ENCODE measurements at places on chromosomes 7 and 10.

- DNase-seq: no peak
These were observed 54.8 kb downstream of the CHN2 start for GRCh38 chr7:29249383-29249750.

DNA sequence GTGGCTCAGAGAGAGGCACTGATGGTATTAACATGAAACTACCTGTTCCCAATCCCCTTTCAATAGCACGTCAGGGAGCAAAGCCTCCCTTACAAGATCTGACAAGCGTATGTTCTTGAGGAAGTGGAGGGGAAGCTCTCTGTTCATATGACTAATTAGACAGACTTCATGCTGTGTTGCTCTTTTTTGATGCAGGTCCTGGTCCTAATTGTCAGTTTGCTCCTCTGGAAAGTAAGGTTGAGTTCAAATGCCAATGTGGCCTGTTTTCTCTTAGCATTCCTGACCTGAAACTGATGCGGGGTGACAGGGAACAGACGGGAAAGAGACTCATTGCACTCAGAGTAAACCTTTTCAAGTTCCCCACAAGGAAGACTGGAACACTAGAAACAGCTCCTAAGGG, 27.0 kb upstream of the TBX20 start:
- DNase-seq: no peak

GRCh38 chr7:137878333-137878961, 31.7 kb upstream of the DGKI start:
- DNase-seq: no peak

- DNase-seq: no peak
These were observed 30.1 kb downstream of the SND1 start for GRCh38 chr7:127682140-127682539.

- DNase-seq: no peak
These were observed 90.0 kb upstream of the PLXNA4 start for GRCh38 chr7:132666071-132666773.

- DNase-seq: no peak
These were observed 66.8 kb upstream of the UCN3 start for GRCh38 chr10:5297996-5298395.

DNA sequence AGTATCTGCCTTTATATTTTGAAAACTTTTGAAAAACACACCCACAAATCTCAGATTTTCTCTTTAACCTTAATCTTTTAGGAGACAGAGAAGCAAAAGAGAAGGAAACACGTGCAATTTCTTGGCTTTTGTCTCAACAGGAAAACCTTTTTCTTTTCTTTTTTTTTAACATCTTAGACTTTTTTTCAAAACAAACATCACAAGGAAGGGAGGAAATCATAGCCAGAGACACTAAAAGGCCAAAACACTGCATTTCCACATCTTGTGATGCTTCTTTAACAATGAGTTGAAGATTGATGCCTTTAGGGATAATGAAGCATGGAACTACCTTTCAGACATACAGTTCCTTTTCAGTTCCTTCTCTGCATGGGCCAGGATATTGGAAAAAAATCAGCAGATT, 136.6 kb upstream of the NRBF2 start:
- no peak for DNase-seq

GRCh38 chr10:120422457-120422856, 34.6 kb upstream of the PLPP4 start:
- DNase-seq: no peak

DNA sequence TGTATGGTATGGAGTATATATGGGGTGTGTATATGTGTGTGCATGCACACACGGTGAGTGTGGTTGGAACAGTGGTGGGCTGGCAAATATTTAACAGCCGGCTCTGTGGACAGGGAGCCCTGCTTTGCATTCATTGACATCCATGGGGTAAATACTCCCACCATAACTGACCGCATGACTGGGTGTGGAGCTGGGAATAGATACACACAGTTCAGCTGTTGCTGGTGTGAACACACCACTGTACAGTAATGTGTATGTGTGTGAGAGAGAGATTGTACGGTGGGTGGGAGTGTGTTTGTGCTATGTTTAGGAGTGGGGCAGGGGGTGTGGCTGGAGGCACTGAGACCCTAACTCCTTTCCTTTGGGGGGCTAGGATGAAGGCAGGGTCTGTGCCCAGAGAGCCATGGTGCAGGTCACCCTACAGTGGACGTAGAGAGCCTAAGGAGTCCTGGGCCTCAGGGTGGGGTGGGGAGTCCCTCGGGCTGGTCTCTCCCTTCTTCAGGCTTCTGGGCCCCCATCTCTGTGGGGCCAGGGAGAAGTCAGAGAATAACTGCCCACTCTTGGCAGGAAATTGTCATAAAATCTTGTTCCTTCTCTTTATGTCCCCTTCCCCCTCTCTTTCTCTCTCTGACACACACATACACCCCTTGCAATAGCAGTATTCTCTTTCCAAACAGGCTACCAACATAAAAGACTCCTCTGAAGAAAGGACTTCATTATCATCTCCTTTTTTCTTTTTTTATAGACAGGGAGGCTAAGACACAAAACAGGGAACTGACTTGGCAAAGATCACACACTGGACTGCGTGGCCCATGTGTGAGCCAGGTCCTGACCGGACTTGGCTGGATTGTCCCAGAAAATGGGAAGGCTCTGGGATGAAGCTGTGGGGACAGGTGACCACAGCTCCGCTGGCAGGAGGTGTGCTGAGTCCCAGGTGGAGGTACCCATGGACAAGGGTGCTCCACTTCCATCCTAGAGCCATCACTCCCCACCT, 3.2 kb downstream of the SFRP5 start:
- no peak for DNase-seq

GRCh38 chr7:113004726-113005454, 81.7 kb downstream of the GPR85 start:
- DNase-seq: no peak

- no peak for DNase-seq
These were observed 6.2 kb upstream of the MARVELD1 start for GRCh38 chr10:97707134-97707861.

DNA sequence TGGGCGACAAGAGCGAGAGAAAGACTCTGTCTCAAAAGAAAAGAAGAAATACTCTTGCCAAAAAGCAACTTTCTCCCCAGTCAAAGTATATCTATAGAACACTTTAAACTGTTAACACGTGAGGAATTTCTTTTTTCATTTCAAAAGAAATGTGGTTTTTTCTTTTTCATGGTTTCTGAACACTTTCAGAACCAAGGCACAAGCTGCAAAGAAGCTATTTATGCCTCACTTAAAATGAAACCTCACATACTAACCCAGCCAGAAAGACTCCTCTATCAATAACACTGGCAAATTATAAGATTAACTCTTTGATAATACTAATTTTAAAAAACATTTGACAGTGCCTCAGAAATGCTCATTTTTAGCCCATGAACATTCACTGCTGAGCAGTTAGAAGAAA, 20.9 kb downstream of the TBX20 start:
- DNase-seq: no peak

- DNase-seq: no peak
These were observed 37.0 kb upstream of the TMEM72 start for GRCh38 chr10:44874166-44874565.

GRCh38 chr10:51832652-51833383, 133.4 kb upstream of the CSTF2T start:
- no peak for DNase-seq

- DNase-seq: no peak
These were observed 21.8 kb downstream of the STN1 start for GRCh38 chr10:103896225-103896624.

GRCh38 chr7:10706875-10707493, 266.7 kb upstream of the PHF14 start:
- DNase-seq: no peak

- DNase-seq: no peak
These were observed 83.0 kb upstream of the DNAJB6 start for GRCh38 chr7:157253850-157254249.

DNA sequence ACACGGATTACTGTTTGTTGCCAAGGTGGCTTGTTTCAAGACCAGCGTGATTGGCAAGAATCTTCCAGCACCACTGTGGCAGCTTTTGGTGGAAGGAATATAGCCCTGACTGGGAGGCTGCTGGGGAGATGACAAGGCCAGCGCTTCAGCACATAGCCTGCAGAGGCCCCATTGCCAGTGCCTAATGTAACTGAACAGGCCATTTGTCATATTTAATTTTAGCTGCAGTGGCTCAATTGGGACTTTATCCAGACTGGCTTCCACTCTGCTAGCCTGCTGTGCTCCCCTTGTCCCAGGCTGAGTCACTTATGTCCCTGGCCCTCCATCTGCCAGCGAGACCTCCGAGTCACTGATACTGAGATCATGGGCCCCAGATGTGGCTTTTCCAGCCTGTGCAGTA, 483.1 kb downstream of the GALNT17 start:
- DNase-seq: no peak

DNA sequence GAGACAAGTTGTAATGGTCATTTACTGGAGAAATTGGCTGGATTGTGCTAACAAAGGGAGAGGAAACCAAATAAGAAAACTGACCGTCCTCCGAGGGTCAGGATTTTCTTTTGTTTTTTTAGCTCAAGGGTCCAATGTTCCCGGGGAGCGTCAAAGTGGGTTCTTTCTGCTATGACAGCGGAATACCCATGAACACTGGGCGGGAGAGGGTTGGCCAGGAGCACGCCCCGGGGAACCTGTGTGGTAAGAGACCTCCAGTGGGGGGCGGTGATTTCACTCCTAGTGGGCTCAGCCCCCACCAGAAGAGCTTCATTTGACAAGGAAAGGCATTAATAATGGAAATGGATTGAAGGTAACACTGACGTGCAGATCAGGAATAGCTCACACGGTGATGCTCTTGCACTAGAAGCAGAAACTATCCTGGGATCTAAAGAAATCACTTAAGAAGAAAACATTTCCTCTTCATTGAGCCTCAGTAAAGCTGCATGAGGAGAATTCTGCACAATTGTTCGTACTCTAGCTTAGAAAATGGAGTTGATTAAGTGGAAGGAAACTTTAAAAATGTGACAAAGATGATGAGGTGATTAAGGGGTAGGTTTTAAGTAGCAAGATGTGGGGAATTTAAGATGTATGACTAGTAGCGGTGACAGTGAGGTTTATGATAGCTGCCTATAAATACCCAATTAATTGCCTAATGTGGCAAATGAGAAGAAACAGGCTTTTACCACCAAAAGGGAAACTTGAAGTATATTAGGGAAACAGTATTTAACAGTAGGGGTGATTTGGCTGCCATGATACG, 627.2 kb downstream of the SUGCT start:
- DNase-seq: no peak

DNA sequence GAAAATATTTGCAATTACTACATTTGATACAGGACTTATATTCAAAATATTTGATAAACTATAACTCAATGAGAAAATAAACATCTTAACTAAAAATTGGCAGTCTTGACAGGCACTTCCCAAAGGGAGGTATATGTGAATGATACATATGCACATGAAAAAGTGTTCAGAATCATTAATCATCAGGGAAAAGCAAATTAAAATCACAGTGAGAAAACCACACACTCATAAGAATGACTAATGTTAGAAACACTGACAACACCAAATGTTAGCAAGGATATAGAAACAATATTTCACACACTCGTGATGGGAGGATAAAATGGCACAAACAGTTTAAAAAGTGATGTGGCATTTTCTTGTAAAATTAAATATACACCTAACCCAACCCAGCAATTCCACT, 4.1 kb upstream of the VPS26A start:
- no peak for DNase-seq

- no peak for DNase-seq
These were observed 104.5 kb downstream of the NRCAM start for GRCh38 chr7:108351729-108352131.

GRCh38 chr10:16105082-16105481, 244.8 kb upstream of the MINDY3 start:
- DNase-seq: no peak

- DNase-seq: no peak
These were observed 123.4 kb downstream of the CUX1 start for GRCh38 chr7:101940830-101941229.

GRCh38 chr7:2384354-2385243, 18.8 kb upstream of the CHST12 start:
- DNase-seq: no peak

DNA sequence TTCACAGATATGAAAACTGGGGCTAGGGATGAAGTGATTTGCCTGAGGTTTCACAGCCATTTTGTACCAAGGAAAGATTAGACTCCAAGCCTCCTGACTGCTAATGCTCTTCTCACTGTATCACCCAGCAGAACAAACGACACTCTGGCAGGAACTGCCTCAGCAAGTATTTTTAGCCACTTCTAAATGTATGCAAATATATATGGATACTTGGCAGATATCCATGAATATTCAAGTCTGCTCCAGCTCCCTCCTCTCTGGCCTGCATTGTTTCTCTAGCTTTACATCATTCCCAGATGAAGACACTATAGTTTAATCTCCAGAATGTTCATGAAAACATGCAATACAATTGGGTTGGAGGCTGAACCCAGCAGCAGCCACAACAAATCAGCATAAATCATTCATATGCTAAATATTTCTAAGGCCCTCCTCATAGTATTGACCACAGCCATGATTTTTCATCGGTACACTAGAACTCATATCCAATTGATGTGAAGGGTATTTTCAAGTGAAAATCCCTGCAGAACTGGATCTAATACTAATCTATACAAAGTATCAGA, 65.5 kb downstream of the HPSE2 start:
- no peak for DNase-seq

- no peak for DNase-seq
These were observed 128.9 kb upstream of the FZD1 start for GRCh38 chr7:91135300-91135699.

DNA sequence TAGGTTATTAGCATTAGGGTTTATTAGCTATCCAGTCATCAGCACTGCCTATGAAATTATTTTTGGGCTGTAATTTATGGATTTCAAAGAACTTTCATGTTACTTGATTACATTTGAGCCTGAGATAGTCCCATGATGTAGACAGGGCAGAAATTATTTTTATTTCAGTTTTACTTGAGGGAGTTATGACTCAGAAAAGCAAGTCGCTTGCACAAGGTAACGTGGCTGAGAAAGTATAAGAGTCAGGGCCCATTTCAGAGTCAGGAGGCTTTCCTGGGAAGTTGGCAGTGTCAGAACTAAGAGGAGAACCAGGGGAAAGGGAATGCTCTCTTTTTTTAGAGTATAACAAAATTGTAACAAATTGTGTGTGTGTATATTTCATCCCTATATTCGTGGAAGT, 16.5 kb downstream of the GATA3 start:
- no peak for DNase-seq

- no peak for DNase-seq
These were observed 17.1 kb downstream of the PLXDC2 start for GRCh38 chr10:19833170-19833824.
